ENCODE measurements at places on chromosomes 7 and 10.

DNA sequence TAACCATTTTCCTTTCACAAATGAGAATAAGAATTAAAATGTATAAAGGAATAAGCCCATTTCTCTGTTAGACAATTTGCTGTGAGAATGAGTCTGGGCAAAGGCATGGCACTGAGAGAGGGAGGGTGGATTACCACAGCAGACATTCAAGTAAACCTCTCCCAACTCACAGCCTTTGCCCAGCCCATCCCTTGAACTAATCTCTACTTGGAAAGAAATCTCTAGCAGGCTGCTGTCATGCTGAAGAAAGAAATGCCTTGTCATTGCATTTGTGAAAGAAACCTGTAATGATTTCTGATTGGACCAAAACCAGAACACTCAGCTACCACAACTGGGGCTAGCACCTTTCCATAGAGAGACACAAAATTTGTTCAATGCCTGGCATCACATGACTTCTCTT is 39.2 kb downstream of the CH25H start:
- DNase-seq, result no peak

DNA sequence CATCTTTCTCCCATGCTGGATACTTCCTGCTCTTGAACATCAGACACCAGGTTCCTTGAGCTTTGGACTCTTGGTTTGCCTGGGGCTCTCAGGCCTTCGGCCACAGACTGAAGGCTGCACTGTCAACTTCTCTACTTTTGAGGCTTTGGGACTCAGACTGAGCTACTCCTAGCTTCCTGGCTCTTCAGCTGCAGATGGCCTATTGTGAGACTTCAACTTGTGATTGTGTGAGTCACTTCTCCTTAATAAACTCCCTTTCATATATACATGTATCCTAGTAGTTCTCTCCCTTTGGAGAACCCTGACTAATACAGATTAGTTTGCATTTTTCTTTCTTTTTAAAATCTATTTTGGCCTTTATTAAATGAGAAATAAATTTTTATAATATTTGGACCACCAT is 276.2 kb upstream of the SEMA3C start:
- DNase-seq, result no peak

- DNase-seq, result no peak
These were observed 6.9 kb upstream of the ZNF503 start for GRCh38 chr10:75408509-75408875.

DNA sequence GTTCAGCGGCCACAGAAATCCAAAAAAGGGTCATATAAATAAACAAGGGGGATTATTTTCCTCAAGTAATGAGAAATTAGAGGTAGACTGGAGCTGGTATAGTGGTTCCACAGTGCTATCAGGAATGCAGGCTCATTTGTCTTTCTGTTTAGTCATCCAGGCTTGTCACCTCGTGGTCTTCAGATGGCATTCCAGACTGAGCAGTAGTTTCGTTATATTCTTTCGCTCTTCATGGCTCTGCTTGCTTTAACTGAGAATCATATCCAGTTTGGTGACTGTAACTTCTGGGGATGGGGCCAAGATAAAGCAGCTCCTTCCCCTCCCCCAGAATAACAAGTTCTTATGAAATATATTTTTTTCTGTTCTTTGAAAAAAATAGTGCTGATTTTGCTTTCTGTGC is 9.5 kb downstream of the ANKIB1 start:
- DNase-seq, result no peak

GRCh38 chr10:12768156-12769100 is 233.1 kb downstream of the CCDC3 start:
- no peak for DNase-seq

- DNase-seq, result no peak
These were observed 677.9 kb downstream of the PARD3 start for GRCh38 chr10:34137201-34137600.

DNA sequence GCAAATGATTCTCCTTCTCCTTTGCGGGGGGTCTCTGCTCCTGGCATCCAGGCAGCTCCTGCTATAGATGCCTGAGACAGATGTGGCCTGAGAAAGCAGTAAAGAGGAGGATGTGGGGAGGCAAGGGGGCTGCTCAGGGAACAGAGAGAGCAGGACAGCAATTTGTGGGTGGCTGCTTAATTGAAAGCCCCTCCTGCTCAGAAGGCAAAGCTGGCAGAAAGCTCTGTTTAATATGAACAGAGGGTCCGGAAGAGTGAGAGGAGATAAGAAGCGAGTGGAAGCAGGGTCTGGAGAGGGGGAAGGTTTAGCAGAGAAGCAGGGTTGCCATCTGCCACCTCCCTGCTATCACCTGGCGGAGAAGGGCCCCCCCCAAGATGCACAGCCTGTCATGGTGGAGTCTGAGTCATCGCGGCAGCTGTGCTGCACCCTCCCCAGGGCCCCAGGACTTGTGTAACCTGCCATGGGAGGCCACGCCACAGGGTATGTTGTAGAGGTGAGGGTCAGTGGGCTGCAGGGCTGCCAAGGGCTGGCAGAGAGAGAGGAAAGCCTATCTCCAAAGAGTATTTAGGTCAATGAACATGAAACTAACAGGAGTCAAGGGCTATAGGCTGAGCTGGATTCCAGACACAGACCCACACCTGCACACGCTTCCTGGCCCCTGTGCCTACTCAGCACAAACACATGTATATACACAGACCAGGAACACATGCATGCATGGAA is 1109.8 kb upstream of the AUTS2 start:
- no peak for DNase-seq

- no peak for DNase-seq
These were observed 151.5 kb downstream of the JAZF1 start for GRCh38 chr7:28029051-28029450.

All from activated naive CD8-positive, alpha-beta T cell treated with anti-CD3 and anti-CD28 coated beads, Interleukin-2, amount 50 U/mL, for 24 hours (primary cell).